AG04450 (cell line): ENCODE measurements at places on chromosomes 6 and 20. TPM values are rescaled to one million over a fixed set of nuclear protein-coding genes. Genes with fewer than 3 reads are reported as not detected.

The SERINC3 gene
- 157 and 173 TPM in 2 replicates for polyA plus RNA-seq

The SAMD5 gene
- polyA plus RNA-seq, result 1.9 and 3.1 TPM in 2 replicates

The PTK6 gene
- polyA plus RNA-seq, result 0.02 TPM in 1 of 2 replicates, not detected in the other

The ASIP gene
- not detected in 2 replicates for polyA plus RNA-seq

The FOXS1 gene
- not detected in 2 replicates for polyA plus RNA-seq

The PRR18 gene
- not detected in 2 replicates for polyA plus RNA-seq

The NPEPL1 gene
- 3.6 and 5.1 TPM in 2 replicates for polyA plus RNA-seq

The TBC1D7 gene
- 37.6 and 38.6 TPM in 2 replicates for polyA plus RNA-seq

The PAX1 gene
- not detected in 2 replicates for polyA plus RNA-seq

The RCAN2 gene
- 0.11 TPM in 2 replicates for polyA plus RNA-seq

The MGME1 gene
- 9.9 and 13.5 TPM in 2 replicates for polyA plus RNA-seq

The PLN gene
- 0.10 and 0.14 TPM in 2 replicates for polyA plus RNA-seq

The TMC2 gene
- polyA plus RNA-seq, result not detected in 2 replicates

The SIRPD gene
- polyA plus RNA-seq, result not detected in 2 replicates

The TMEM151B gene
- polyA plus RNA-seq, result not detected in 2 replicates

The LCA5 gene
- polyA plus RNA-seq, result 2.8 and 4.2 TPM in 2 replicates

The OR2H2 gene
- not detected in 2 replicates for polyA plus RNA-seq

The ACTL10 gene
- 0.31 and 0.41 TPM in 2 replicates for polyA plus RNA-seq

The EPB41L1 gene
- 17.8 and 23.6 TPM in 2 replicates for polyA plus RNA-seq

The RAET1G gene
- 3.0 TPM in 2 replicates for polyA plus RNA-seq

The LTA gene
- not detected in 2 replicates for polyA plus RNA-seq

The SNAP91 gene
- polyA plus RNA-seq, result not detected in 2 replicates
